ENCODE measurements at places on chromosomes 4 and X.

DNA sequence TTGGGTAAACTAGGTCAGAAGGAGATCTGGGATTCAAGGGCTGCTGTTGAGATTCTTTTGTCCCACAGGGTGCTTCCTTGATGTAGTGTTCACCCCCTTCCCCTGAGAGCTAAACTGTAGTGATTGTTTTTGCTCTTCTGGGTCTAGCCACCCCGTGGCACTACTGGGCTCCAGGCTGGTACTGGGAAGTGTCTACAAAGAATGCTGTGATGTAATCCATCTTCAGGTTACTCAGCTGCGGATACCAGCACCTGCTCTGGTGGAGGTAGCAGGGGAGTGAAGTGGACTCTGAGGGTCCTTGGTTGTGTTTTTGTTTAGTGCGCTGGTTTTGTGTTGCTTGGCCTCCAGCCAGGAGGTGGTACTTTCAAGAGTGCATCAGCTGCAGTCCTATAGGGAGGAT is 365.5 kb downstream of the ZNF674 start:
- DNase-seq, result no peak

DNA sequence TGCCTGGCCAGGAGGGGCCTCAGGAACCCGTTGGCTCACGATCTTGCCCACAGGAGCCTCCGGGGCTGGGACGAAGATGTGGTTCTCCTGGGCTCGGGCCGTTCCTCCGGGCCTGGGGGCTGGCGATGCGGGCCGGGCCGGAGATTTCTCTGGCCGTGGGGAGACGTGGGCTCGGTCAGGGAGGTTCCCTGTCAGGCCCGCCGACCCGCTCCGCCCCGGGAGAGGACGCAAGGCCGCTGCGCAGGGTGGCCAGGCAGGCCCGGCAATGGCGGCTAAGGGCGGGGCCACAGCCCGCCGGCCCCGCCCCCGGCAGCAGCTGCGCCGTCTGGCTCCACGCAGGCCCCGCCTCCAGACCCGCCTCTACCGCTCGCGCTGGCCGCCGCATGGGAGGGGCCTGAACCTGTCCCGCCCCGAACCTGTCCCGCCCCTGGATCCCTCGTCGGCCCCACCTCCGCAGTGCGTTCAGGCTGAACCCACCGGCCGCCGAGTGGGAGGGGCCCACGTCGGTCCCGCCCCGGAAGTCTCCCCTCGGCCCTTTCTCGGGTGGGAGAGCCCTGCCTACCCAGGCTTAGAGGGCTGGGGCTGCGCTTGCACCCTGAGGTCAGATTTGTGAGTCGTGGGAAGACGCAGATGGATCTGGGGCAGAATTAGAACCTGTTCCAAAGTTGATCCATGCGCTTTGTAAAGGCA is at the start of gene FAM3A:
Gene FAM3A, minus strand, starts transcription at position 267 of the 690 bp plus-strand sequence. CDS start 460 bp downstream, outside the sequence.
- no peak for DNase-seq

DNA sequence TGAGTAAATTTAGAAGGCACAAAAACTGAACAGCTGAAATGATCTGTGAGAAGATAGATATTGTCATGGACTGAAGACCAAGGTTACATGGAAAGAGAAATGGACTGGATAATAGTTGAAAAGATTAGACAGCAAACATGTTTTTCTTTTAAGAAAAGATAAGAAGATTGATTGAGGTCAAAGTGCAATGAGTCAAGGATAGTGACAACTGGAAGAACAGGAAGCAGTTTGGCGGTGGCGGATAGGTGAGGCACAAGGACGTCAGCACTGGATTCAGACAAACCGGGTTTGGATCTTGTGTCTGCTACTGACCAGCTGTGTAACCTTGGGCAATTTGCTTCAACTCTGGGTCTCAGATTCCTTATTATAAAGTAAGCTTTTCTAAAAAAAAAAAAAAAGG is 2.0 kb upstream of the HPGD start:
- no peak for DNase-seq

DNA sequence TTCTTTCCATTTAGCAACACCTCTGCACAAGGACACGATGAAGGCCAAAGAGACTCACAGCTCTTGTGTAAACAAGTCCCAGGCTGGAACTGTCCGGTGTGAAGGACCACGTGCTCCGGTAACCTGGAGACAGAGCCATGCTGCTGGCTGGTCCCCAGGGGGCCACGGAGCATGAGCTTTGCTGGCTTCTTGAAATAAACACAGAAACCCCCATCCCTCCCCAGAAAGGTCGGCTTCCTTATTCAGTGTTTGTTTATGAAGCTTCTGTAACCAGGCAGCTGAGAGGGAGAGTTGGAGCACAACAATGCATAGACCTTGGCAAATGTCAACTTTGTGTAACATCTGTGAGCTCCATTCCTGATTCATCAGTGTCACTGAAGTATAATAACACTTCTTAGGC is 109.4 kb downstream of the GPR143 start:
- no peak for DNase-seq

DNA sequence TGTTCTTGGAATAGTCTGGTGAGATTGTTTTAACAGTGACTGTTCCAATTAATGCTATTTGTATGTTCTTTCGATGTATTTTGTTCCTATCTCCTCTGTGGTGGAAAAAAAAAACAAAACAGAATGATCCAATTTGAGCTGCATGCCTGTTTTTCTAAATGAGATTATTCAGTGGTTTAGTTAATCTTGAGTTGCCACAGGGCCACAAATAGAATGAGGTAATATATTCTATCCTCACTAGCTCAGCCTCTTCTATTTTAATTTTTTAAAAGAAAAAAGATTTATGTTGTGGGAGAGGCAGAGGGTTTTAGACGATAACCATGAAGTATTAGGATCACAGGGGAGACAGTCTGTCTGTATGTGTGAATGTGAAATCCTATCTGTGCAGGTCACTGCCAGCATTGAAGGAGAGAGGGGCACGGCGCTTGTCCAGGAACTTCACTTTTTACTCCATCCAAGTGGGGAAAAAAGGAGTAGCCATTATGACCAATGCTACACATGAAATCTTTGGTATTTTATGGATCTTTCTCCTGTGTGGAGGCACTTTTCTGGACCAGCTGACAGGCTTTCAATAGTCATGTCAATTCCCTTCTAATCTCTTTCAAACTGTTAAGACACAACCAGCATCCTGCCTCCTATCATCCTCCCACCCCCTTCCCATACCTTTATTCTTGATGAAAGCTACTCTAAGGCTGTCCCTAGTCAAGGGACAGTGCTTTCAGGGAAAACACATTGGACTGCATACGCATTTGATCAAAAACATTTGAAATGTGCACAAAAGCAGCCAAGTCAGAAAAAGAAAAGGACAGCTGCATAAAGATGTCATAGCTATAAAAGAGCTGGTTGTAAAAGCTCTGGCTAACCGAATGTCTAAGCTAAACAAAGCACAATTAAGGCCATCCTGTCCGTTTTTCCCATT is 1063.8 kb upstream of the INTU start:
- no peak for DNase-seq
